ENCODE measurements at places on chromosomes 16 and 17.

DNA sequence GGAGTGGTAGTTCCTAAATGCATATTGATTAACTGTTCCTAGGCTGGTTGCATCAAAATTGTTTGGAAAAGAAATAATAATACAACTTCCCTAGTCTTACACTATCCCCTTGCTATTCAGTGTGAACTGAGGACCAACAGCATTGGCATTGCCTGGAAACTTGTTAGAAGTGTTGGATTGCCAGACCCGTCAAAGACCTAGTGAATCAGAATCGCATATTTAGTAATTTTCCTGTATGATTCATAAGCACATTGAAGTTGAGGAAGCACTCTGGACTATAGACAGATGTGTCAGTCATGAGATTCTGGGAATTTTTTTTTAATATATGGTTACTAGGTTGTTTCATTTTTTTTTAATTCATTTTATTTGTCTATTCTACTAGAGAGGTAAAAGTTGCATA lies 34.7 kb upstream of the KCNJ16 start:
- no peak for DNase-seq

DNA sequence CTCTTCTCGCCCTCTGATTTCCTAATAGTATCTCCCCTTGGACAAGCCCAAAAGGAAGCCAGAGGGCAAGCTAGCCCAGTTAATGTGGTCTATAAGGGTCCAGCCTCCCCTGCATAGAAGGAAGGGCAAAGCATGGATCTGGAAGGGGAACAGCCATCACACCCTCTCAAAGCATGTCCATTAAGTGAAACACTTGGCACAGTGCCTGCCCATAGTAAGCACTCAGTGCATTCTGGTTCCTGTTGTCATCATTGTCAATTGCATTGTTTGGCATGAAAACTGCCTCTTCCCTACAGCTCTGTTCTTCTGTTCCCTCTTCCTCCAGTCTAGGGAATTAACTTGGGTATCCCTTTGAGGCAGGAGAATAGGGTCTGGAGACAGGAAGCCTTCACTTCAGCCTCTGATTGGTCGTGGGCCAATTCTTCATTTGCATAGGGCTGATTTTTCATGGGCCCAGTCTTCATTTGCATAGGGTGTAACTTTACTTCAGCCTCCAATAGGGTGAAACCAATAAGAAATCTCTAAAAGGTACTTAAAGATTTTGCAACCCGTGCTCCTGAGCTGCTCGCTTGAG lies 81.4 kb downstream of the C17orf67 start:
- DNase-seq = no peak

- DNase-seq = peak; percentile 71
These were observed 412 bp downstream of the EPN2 start for GRCh38 chr17:19237389-19238166.

DNA sequence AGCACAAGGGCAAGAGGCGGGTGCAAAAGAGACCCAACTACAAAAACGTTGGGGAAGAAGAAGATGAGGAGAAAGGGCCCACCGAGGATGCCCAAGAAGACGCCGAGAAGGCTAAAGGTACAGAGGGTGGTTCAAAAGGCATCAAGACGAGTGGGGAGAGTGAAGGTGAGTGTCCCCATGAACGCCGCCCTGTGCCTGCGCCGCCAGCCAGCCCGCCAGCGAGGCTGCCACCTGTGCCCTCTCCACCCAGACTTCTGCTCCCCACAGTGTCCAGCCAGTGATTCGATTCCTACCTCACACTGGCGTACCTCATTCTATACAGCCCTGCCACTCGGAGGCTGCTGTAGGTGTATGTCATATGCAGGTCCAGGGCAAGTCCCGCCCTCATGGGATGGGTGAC lies 58.8 kb downstream of the CLEC16A start:
- DNase-seq = no peak

DNA sequence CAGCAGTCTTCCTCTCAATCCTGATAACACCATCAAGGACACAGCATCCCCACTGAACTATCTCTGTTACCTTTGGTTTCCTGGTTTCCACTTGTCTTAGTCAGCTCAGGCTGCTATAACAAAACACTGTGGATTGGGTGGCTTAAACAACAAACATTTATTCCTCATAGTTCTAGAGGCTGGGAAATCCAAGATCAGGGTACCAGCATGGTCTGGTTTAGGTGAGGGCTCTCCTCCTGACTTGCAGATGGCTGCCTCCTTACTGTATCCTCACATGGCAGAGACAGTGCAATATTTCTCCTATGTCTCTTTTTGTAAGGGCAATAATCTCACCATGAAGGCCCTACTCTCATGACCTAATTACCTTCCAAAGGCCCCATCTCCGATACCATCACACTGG lies 103.2 kb upstream of the AXIN2 start:
- no peak for DNase-seq

GRCh38 chr16:83762992-83763358 lies 44.8 kb upstream of the HSBP1 start:
- no peak for DNase-seq

- no peak for DNase-seq
These were observed 744.7 kb upstream of the GOT2 start for GRCh38 chr16:59478838-59479237.

GRCh38 chr16:4327386-4328045 lies 11.6 kb downstream of the GLIS2 start:
- no peak for DNase-seq

GRCh38 chr16:4213737-4214136 lies 28.1 kb downstream of the SRL start:
- DNase-seq = no peak

GRCh38 chr17:14161419-14161818 lies 75.2 kb downstream of the CDRT15 start:
- DNase-seq = no peak

Measured in memory B cell (primary cell).